ENCODE measurements at places on chromosomes 2 and 18.

DNA sequence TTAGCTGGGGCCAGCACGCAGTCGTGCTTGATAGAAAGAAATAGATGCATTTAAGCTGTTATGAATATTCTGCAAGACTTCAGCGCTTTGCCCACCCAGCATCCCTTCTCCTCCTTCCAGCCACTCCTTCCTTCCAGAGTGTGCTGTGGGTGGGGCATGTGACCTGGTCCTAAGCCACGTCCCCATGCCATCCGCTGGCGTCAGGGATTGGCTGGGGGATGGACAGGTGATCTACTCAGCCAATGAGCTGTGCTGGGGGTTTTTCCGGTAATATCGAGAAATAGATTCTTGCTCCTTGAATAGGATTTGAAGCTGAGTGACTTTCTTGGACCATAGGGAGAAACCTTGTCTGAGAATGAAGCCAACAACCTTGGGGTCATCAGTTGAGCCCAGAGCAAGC is 4.8 kb upstream of the ZAP70 start:
- DNase-seq, result peak; percentile 19

DNA sequence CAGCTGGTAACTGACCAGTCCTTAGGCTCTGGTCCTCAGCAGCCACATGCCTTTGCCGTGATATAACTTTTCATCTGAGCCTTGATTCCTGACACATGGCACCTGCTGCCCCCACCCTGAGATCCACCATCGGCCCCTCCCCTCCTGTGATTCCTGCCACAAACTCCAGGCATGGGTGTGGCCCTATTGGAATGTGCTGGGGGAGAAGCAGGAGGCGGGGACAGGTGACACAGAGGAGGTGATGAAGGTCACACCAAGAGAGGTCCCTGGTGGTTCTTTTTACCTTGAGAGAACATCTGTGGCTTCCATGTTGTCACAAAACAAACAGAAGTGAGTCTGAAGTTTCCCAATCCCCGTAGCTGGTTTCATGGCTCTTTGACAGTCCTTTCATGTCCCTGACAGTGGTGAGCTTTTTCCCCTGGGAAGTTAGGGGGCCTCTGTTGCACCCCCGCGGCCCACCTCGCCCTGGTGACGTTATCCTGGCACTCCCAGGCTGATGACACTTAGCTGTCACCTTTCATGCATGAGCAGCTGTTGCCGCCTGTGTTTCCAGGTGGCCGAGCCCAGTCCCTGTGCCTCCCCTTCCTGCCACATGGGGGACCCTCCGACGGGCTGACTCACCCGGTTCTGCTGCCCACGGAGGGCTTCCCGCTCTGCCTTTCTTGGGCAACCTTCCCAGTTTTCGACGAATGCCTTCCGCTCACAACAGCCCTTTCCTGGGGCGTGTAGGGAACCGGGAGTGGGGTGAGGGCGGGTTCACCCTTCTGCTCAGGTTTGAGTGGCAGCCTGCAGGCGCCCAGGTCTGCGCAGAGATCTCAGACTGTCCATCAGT is 66.3 kb upstream of the GLI2 start:
- peak; percentile 62 for DNase-seq

- no peak for DNase-seq
These were observed 107.3 kb downstream of the MYO1B start for GRCh38 chr2:191352536-191352935.

DNA sequence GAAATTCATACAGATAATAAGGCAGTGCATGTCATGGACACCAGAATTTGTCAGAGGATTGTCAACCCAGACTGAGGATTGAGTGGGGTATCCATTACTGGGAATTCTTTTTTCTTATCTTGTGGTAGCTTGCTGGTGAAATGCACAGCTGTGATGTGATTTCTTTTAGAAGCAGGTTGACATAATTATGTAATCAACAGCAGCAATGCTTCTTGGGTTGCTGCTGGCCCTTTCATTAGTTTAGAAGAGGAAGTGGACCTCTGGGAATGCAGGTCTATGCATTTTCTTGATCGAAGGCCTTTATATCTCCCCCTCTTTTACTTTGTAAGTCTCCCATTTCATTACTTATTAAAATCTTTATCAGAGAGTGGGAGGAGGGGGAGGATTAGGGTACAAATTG is 319.9 kb downstream of the AGPS start:
- DNase-seq, result no peak

- no peak for DNase-seq
These were observed 62.7 kb downstream of the CCDC148 start for GRCh38 chr2:158393886-158394285.

DNA sequence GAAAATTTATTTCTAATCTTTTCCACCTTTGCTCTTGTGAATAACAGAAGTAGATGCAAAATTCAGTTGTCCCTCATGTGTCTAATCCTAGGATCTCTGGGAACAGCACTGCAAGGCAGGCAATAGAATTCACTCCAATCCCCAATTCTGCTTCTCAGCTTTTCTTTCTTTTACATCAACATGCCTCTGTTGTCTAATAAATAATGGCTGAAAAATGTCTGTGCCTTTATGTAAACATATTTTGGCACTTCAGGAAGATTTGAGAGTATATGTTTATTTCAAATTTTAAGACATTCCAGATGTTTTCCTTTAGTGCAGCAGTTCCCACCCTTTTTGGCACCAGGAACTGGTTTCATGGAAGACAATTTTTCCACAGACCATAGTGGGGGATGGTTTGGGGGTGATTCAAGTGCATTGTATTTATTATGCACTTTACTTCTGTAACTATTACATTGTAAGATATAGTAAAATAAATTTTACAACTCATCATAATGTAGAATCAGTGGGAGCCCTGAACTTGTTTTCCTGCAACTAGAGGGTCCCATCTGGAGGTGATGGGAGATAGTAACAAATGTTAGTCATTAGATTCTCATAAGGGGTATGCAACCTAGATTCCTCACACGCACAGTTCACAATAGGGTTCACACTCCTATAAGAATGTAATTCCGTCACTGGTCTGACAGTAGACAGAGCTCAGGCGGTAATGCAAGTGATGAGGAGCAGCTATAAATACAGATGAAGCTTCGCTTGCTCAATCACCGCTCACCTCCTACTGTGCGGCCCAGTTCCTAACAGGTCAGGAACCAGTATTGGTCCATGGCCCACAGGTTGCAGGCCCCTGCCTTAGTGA is 590.3 kb upstream of the CNTNAP5 start:
- peak; percentile 58 for DNase-seq

GRCh38 chr2:143802242-143802641 is 673.0 kb downstream of the ARHGAP15 start:
- DNase-seq, result no peak

DNA sequence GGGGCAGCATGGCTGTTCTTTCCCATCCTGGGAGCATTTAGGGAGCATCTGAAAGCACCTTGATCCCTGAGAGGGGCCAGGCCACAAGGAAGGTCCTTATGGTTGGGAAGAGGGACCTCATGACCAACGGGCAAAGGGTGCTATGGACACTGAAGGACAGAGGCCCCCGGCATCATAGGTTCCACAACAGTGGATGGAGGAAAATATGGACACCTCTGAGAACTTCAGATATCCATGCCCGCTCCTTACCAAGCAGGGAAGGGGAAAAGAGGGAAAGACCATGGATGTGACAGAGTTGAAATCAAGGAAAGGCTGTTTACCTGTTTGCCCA is 94.1 kb upstream of the MGAT4A start:
- DNase-seq, result no peak

GRCh38 chr18:4445902-4446301 is 9.2 kb downstream of the DLGAP1 start:
- no peak for DNase-seq

GRCh38 chr2:168643979-168644378 is 158.5 kb upstream of the NOSTRIN start:
- no peak for DNase-seq

- DNase-seq, result no peak
These were observed 27.7 kb downstream of the RAB10 start for GRCh38 chr2:26061539-26061938.

DNA sequence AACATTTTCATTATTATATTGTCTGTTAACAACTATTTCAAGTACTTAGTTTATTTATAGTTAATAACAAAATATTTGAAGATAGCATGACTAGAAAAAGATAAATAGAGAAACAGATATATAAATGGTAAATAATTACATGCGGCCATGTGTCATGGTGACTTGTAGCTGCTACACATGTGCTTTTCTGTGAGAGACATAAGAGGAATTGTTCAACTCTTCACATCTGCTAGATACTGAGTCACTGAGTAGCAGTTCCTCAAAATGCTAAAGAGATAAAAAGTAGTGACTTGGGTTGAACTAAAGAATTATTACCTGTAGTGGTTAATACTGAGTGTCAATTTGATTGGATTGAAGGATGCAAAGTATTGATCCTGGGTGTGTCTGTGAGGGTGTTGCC is 37.5 kb upstream of the SCN9A start:
- no peak for DNase-seq

GRCh38 chr18:30254331-30254730 is 788.2 kb downstream of the DSC3 start:
- no peak for DNase-seq

- no peak for DNase-seq
These were observed 921.9 kb downstream of the CCDC85A start for GRCh38 chr2:57105694-57106093.

DNA sequence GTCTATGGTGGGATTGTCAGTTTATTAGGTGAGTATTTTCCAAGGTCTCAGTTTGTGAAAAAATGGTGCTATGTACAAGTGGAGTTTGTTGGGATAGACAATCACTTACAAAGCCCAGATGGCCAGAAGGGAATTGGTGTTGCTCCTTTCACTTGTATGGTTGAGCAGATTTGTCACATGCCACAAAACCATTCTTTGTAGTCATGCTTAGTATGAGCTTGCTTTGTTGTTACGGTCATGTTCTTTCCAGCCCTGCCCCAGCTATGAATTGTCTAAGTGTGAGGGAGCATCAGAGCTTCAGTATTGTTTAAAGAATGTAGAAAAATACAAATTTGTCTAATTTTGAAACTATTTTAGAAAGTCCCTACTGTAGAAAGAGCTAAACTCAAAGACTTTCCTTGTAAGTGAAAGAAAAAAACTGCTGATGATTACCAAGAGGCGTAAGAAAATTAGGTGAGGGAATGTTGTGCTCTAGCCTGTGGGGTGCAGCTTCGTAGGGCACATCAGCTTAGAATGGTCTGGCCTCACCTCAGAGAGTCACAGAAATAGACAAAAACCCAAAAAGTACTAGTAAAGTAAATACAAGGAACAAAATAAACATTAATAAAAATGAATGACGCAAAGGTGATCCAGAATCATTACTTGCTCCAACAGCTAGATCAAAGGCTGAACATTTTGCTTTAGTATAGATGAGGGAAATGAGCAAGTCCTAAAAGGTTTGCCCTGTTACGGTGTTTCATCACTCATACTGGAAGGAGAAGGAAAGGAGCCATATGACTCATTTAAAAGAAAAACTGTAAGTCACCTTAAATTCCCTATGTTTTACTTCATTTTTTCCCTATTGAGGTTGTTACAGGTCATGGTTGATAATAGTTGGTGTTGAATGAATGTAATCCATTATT is 9.2 kb downstream of the TGIF1 start:
- DNase-seq, result no peak

DNA sequence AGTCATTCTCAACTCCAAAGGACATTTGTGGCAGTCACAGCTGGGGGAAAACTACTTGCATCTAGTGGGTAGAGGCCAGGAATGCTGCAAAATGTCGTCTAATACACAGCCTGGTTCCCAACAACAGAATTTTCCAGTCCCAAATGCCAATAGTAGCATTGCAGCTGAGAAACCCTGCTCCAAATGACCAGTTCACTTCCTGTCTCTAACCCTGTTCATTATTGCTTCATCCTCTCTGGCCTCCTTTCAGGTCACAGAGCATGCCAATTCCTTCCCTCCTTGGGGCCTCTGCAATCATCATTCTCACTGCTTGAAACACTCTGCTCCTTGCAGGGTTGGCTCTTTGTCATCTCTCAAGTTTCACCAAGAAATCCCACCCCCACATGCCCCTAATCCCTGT is 139.1 kb downstream of the IRS1 start:
- peak; percentile 69 for DNase-seq

DNA sequence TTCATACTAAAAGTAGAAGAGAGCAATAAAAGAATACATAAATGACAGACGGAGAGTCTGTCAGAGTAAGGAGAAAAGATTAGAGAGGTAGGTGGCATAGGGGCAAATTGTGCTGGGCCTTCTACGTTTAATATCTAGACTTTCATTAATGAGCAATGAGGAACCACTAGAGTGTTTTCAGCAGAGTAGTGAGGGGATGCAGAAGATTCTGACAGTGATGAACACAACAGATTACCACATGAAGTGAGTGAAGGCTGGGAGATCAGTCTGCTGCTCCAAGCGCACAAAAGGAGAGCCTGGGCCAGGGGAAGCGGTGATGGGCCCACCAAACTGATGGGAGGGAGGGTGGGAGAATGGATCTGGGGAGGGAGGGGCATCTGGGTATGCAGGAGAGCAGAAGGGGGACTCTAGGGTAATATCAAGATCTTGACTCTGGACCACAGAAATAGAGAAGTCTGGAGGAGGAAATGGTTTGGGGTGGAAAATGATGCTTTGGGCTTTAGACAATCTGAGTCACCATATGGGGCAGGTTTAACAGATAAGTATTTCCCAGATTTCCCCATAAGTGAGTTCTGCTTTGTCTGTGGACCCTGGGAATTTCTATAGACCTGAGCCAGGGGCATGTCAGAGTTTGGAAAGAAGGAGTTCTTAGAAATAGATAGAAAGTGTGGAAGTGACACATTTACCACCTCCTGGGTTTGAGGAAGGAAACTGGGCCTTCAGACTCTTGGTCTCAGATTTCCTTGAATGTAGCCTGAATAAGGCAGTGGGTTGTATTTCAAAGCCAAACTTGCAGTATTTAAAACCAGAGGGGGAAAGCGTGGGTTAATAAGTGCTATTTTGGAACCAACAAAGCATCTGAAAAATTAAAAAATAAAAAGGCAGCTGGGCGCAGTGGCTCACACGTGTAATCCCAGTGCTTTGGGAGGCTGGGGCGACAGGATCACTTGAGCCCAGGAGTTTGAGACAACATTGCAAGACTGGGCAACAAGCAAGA is 15.0 kb upstream of the IL1A start:
- DNase-seq, result no peak

Data from right forelimb (tissue), 1 donor.